Fibroblast of skin of abdomen (primary cell): ENCODE measurements at places on chromosomes 2 and 18.

DNA sequence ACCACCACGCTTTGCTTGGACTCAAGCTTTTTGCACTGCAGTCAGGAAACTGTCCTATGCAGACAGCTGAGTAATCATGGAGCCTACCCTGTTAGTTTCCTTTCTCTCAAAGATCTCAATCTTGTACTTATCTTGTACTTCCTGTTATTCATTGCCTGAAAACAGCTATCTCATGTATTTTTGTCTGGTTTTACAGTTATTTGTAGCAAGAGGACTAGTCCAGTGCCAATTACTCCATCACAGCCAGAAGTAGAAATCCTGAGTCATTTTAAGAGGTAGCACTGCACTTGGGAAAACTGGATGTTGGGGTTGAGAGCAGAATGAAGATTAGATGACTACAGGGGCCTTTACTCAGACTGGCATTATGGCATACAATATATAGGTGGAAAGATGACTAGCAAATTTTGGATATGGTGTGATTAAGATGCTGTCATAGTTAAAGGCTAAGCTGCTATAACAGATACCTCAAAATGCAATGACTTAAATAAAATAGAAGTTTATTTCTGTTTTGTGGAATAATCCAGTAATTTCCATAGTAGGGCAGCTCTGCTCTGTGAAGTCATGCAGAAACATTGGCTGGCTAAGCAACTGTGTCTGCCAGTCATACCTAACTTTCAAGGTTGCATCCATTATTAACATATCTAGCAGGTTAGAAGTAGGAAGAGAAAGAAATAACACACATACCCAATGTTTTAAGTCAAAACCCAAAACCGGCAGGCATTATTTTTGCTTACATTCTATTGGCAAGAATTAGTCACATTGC lies 21.1 kb upstream of the CHMP3 start:
- no peak for DNase-seq

GRCh38 chr2:20222769-20223406 lies 2.0 kb downstream of the SDC1 start:
- no peak for DNase-seq

GRCh38 chr2:45901468-45902032 lies 250.1 kb downstream of the PRKCE start:
- DNase-seq = no peak

- DNase-seq = no peak
These were observed 166.9 kb downstream of the ZNF516 start for GRCh38 chr18:76328140-76328539.

DNA sequence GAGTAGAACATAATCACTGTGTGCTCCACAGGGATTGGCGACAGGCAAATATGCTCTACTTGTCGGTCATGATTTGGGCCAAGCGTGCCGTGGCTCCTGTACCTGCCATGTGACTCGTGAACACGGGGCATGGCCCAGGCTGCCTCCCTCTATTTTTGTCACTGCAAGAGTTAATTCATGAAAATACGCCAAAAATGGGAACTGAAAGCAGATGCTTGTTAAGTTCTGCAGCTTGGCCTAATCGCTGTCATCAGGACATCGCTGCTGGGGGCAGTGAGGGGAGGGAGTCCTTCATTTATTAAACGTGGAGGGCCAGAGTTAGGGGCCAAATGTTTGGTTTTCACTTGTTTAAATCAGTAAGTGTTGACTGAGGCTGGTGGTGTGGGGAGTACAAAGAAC lies 177.8 kb downstream of the BCL2 start:
- no peak for DNase-seq
